ENCODE measurements at places on chromosomes 4 and X.

DNA sequence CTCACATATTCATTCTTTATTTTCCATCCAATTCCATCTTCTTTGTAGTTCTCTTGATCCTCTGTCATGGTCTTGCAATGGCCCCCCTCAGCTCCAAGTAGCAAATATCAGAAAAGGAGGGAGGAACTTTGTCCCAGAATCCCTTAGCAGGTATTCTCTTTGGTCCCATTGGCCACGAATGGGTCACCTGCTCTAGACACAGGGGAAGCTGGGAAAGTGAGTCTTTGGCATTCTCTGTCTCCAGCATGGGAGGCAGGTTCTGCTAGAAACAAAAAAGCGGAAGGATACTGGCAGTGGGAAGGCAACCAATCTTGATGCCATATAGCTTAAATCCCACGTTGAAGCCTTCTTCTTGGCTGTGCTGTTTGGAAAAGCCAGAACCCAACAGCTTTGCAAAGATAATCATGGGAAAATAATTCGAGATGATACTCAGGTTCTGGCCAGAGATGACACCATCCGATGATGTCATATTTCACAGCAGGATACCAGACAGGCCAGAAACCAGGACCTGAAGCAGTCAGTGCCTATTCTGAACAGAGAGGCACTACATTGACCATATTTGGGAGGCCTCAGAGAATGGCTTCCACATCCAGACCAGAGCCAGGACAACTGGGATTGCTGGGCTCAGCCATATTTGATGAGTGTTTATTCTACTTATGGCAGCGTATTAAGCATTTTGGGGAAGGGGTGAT is 110.4 kb upstream of the ATXN3L start:
- DNase-seq: no peak

GRCh38 chr4:159735281-159736207 is 632.7 kb downstream of the RAPGEF2 start:
- DNase-seq: no peak

GRCh38 chr4:8649631-8650361 is 57.2 kb downstream of the CPZ start:
- DNase-seq: no peak

GRCh38 chr4:19993242-19993641 is 258.5 kb upstream of the SLIT2 start:
- no peak for DNase-seq

DNA sequence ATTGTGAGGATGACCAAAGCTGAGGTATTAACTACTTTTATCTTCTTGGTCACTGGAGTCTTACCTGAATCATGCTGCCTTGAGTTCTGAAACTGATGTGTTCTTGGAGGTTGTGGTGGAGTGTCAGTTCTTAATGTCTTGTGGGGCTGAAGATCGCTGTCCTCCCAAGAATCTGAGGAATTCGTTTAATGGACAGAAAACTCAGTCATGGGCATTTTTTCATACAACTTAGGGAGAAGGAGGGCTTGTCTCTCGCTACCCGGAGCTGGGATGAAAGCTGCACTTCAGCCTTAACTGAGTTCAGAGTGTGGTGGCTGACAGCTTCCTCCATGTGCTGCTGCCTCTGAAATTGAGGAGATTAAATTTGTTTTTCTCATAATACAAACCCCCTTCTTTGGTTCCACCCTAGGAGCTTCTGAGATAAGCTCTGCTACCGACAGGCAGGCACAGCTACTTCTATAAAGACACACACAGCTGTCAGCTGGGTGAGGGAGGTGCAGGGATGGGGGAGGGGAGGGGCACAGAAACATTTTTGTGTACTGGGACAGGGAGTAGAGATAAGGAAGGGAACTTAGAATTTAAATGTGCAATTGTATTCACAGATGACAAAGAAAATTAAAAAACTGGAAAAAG is 30.8 kb downstream of the RBBP7 start:
- no peak for DNase-seq

DNA sequence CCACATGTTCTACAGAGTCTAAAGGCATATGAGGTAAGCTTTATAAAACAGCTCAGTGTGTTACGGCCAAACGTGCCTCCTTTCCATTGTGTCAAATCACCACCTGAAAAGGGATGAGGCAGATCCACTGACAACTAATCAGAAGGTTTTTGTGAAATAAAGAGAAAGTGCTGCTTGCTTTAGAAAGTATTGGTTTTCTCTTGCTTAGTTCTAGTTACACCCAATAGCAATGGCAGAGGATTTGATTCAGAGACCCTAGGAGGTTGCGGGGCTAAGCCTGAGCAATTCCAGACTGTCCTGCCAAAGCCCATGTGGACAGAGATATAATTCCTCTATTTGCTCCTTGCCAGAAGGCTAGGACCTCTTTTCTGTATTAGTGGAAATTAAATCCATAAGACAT is 125.5 kb downstream of the SPRY1 start:
- DNase-seq: no peak

- DNase-seq: peak; percentile 69
These were observed 99.5 kb downstream of the PPP2R2C start for GRCh38 chr4:6372649-6373525.

GRCh38 chr4:170674176-170674575 is 584.4 kb upstream of the AADAT start:
- no peak for DNase-seq

GRCh38 chrX:5702890-5703289 is 525.8 kb downstream of the NLGN4X start:
- DNase-seq: no peak

- no peak for DNase-seq
These were observed 981.3 kb downstream of the C4orf33 start for GRCh38 chr4:130077275-130077674.

- no peak for DNase-seq
These were observed 3.5 kb downstream of the GDPD2 start for GRCh38 chrX:70426286-70427278.

GRCh38 chr4:121564840-121565375 is 131.9 kb downstream of the ANXA5 start:
- DNase-seq: no peak

DNA sequence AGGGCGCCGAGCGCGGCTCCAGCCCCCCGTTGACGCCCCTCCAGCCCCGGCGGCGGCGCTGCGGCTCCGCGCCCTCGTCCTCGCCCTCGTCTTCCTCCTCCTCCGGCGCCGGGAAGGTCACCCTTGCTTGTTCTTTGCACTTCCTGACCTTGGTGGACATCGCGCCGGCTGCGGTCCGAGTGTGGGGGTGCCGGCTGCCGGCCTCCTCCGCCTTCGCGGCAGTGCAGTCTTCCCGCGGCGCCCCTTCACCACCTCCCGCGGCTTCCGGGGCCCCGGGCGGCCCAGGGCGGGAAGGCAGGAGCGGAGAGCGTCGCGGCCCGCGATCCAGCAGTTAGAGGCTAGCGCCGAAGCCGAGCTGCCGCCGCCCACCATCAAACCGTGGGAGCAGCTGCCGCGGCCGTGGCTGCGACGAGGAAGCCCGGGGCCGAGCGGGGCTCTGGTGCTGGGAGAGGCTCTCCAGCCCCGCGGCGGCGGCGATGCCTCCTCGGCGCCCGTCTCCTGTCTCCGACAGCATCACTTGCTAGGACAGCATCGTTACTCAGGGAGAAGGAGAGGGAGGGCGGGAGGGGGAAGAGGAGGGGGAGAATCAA is at the start of gene TRPC3:
TRPC3 (minus strand) TSS at position 540 of the 590 bp plus-strand sequence; CDS start at position 160, 380 bp downstream.
- DNase-seq: peak; percentile 71

GRCh38 chr4:124070688-124071484 is 641.6 kb downstream of the ANKRD50 start:
- DNase-seq: no peak

GRCh38 chr4:148330161-148330560 is 112.1 kb downstream of the NR3C2 start:
- no peak for DNase-seq

DNA sequence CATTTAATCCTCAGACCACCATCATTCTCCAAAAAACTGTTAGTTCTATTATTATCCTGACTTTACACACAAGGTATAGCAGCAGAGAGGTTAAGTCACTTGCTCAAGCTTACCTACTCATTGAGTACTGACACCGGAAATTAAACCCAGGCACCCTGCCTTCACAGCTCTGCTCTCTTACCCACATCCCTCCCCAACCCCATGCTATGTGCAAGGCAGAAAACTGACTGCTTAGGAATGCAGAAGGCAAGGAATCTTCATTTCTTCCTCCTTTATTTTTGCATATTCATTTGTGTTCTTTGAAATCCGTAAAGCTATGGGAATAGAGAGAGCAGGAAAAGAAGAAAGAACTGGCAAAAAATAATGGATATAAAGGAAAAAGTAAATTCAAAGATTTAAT is 261.8 kb downstream of the PAPSS1 start:
- DNase-seq: no peak

DNA sequence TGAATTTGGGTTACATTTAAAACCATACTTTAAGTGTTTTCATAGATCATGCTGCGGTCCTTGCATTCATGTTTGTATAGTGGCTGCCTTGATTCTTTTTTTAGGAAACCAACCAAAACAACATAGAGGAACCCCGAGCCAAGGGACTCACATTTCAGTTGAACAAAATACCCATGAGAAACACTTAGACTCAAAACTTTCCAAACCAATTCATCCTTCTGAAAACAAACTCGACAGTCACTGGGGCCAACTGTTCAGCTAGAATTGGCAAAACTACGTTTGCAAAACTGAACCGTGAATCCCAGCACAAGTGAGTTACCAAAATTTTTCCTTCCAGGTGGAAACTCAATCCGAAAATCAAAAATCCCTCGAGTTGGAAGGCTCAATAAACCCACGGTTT is 1.4 kb downstream of the ADGRA3 start:
- no peak for DNase-seq

GRCh38 chr4:47835494-47835893 is 2.4 kb downstream of the CORIN start:
- DNase-seq: no peak

GRCh38 chr4:87041141-87041540 is 106.3 kb downstream of the AFF1 start:
- DNase-seq: no peak

DNA sequence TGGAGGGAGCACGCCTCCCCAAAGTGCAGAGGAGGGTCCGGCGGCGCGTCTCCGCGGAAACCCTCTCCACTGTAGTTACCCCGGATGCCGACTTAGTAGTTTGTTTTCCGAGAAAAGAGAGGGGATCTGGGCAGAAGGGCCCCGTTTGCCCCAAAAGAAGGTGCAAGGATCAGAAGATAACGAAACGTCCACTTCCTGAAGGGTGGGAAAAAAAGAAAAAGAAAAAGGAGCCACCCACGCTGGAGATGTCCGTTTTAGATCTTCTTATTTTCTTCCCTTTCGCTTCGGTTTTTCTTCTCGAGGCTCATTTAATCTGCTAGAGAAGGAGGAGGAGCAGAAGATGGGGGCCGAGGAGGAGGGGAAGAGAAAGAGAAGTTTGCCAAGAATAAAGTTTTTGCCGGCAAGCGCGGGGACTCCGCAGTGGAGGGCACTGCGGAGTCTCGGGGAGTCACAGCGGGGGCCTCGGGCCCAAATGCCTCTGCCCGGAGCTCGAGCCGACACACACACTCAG is 517 bp downstream of the LEF1 start:
- peak; percentile 69 for DNase-seq

- DNase-seq: no peak
These were observed 15.3 kb downstream of the GPC3 start for GRCh38 chrX:133970076-133970475.

DNA sequence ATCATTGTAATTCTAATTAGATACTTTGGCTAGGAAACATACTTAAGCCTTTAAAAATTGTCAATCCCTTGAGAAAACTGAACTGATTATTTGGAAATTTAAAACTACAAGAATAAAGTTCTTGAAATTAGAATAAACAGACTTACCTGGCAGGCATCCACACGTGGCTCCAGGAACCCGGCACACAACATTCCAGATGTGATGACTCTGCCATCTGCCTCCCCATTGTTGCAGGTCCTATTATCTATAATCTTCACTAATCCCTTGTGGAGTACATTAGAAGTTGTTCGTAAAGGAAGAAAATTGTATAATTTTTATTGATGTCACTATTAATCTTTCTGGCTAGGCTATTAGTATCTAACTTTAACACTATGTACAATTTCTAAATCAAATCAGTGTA is 16.2 kb upstream of the GNRHR start:
- DNase-seq: no peak

- peak; percentile 20 for DNase-seq
These were observed 12.7 kb downstream of the ART3 start for GRCh38 chr4:76087007-76087769.

DNA sequence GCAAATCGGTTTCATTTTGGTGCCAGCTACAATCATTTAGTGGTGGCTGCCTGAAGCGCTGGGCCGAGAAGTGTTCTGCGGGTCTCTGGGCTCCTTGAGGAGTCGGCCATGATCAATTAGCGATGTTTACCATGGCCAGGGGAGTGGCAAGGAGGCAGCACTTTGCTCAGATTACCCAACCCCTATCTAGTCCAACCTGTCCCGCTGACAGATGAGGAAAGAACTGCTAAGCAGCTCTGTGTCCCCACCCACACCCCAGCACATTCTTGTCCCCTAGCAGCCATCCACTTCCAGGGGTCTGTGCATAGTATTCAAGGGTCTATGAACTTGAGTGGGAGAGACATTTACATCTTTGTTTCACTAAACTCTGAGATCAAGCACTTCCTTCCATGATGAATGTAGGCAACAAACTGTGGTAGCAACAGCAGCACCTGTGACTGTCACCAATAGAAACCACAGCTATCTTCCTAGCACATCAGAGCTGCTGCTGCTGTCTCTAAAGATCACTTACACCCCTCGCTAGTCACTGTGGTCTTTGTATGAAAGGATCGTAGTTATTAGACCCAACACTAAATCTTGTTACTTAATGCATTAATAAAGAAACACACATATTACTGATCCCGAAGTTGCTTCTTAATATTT is 331.6 kb downstream of the BCOR start:
- DNase-seq: no peak

- no peak for DNase-seq
These were observed 399.0 kb upstream of the AGA start for GRCh38 chr4:177841258-177841657.

DNA sequence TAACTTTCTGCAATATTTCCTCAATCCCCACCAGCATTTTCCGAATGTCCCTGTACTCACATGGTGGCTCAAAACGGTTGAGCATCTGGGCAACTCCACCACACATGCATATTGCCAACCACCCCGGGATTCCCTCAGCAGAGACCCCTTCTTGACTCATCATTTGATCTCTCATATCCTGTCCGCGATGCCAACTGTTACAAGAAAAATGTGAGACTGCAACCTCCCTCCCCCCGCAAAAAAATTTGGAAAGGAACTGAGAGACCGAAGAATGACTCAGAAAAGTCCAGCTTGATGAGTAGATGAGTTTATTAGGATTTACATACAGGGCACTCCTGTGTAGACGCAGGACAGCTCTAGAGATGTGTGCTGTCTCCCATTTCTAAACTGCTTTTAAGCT is 561.4 kb downstream of the ZIC3 start:
- no peak for DNase-seq

- no peak for DNase-seq
These were observed 10.9 kb upstream of the WDFY3 start for GRCh38 chr4:84977396-84977795.

Data from GM20000 (cell line).